ENCODE measurements at places on chromosomes 4 and X.

DNA sequence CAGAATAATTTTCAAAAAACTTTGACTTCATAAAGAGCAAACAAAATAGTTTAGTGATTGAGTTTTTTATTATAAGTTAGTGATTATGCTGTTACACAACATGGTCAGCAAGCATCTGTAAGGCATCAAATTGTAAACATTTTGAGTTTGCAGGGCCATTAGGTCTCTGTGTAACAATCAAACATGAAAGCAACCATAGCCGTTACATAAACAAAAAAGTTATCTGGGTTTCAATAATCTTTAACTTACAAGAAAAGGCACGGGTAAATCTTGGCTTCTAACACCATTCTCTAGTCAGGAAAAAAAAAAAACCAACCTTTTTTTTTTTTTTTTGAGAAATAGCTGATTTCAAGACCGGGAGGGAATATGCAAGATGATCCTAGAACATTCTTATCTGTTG lies 1941.1 kb downstream of the PCDH7 start:
- no peak for DNase-seq

GRCh38 chr4:113083346-113083745 lies 33.9 kb downstream of the ANK2 start:
- DNase-seq = no peak

- no peak for DNase-seq
Measured at GRCh38 chrX:40485102-40485826, 95.5 kb upstream of the ATP6AP2 start.

DNA sequence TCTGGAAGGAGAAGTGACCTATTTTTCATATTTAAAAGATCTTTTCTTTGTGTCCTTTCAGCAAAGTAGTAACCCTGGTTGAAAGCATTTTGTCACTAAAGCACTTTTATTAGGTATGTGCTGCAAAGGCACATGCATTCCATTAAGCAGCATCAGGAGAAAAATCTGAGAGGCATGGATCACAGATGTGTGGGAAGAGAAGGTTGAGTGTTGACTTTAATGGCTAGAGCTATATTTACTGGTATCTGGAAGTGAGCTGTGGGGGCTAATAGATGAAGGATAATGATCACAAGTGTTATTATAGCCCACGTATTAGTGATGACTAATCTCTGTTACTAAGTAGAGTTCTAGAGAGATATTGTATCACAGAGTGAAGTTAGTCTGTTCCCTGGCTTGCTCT lies 1520.7 kb downstream of the ARAP2 start:
- DNase-seq = no peak

GRCh38 chr4:168664242-168664891 lies 167.5 kb downstream of the PALLD start:
- no peak for DNase-seq

GRCh38 chr4:171022824-171023230 lies 790.4 kb upstream of the GALNTL6 start:
- no peak for DNase-seq

DNA sequence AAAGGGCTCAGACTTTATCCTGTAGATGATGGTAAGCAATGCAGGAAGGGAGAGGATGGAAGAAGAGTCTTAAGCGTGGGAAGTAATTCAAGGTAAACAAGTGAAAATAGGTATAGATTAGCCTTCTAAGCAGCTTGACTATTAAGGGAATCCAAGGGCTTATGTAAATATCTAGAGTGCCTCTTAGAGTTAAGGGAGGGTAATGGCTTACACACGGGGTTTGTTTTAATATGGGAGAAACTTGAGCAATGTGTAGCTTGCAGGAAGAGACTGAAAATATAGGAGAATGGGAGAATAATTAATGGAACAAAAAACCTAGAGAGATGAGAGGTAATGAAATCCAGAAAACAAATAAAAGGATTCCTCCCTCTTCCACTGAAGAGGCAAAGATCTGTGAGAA lies 12.8 kb upstream of the SAP30 start:
- DNase-seq = no peak

Data from heart left ventricle (tissue), 16 donors.